ENCODE measurements at places on chromosomes 6 and 20.

DNA sequence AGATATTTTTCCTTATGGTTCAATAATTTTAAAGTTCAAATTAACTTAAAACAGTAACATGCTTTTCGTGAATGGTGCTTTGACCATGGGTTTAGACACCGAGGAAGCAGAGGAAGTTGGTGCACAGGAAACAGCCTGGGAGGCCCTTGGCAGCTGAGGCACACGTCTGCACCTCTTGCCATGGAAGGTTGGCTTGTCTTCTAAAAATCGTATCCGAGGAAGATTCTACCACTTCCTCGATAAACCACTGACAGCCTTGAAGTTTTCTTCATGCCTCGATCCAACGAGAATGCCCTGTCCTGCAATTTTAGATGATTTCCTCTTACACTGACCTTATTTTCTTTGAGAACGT is 12.2 kb downstream of the DLL1 start:
- DNase-seq = no peak

DNA sequence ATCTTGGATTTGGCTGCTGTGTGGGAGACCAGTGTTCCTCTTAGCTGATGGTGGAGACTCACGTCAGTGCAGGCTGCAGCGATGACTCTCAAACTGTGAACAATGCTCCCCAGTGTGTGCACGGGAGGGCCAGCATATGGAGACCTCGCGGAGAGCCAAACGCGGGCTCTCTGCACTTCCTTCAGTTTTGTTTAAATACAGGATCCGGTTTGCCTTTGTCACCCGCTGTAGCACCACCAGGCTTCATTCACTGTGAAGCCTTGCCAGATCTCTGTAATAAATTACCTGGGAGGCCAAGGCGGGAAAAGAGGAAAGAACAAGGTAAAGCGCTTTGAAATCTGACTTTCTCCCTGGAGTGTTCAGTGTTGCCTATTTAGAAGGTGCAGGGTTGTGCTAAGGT is 30.7 kb upstream of the TMEM14A start:
- DNase-seq = peak; percentile 35

DNA sequence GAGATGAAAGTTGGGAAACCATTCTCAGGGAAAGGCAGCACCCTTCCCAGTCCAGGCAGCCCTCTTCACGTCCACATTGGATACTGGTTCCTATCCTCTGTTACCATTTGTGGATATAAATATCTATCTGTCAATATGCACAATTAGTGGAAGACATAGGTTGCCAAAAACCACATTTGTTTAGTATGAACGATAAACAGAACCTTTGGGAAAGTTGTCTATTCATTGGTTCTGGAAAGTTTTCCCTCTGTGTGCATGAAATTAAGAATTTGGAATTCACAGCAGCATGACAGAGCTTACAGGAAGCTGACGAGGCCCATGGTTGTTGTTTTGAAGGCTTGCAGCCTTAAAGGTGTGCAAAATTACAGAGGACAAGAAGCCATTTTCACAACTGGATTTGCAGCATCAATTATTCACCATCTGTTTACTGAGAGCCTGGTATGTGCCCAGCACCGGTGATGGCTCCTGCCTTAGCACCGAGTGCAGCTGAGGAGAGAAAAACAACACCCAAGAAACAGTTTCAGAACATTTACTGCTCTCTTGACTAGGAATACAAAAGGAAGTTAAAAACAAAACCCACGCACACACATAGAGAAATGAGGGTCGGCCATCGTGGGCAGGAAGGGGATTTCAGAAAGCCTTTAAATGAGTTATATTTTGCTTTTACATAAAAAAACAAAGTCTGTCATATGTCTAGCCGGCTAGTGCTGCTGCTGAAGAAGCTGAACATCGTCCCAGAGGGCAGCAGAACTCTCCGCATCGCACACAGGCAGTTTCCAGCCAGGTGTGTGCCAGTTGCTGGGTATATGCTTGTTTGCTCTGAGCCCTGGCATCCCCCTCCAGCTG is 319.6 kb downstream of the FARS2 start:
- no peak for DNase-seq

DNA sequence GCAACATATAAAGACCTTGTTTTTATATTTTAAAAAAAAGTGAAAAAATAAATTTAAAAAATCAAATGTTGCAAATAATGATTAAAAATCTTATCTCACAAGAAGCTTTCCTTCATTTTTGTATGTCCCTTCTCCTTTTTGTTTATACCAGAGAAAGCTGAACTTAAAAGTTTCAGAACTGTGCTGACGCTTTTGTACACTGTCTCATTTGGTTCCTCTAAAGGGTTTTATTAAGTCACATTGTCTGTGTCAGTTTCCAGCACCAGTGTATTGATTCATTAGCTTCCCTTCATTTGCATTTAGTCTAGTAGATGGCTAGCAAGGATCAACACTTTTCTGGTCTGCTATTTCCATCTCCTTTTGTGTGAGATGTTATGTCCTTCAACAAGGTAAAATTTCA is 6.7 kb downstream of the PCED1A start:
- DNase-seq = no peak

- peak; percentile 10 for DNase-seq
Observed at GRCh38 chr20:15836634-15837033, 736.6 kb downstream of the KIF16B start.

GRCh38 chr20:50198180-50198666 is 7.6 kb downstream of the CEBPB start:
- no peak for DNase-seq

- no peak for DNase-seq
Observed at GRCh38 chr6:2949121-2949520, 22.2 kb downstream of the SERPINB6 start.

DNA sequence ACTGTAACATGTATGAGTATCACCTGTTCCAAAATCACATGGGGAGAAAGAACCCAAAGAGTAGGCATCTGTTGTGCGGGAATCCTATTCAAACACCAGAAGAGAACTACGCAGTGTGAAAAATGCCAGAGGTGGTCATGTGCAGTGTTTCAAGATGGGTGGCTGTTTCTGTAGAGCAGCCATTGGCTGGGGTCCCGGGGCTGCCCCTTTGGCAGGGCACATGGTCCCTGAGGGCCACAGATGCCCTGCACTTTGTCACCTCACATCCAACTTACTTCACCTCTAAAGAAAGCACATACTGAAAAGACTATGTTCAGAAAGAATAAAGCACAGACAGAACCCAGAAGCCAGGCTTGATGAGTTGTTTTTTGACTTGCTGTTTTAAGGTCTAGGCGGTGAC is 12.3 kb downstream of the MTCH1 start:
- DNase-seq = no peak

DNA sequence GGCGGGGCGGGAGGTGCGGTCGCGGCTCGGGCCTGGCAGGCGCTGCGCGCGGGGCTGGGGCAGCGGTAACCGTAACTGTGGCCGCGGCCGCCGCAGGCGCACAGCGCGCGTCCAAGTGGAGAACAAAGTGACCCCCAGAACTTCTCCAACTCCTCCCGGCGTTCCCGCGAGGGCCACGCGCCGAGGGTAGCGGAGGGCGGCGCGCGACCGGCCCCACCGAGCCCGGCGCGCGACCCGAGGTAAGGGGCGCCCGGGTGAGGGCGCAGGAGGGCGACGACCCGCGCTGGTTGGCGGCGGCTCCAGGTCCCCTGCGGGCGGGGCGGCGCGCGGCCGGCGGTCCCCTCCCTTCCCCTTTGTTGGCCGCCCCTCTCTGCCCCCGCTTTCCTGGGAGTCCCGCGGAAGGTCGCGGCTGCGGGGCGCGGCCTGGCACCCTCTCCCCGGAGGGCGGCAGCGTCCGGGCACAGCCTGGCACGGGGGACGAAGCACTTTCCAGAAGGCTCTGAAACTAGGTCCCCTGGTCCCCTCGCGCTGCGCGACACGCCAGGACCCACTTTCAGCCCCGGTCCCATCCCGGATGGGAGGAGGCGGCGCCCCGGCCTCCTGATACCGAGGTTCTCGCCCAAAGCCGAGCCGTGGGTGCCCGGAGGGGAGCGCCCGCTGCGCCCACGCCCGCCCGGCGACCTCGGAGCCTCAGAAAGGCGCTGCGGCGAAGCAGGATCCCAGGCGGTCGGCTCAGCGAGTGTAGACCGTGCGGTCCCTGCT is at the start of gene TIAM2:
Gene TIAM2, plus strand, starts transcription at position 62 of the 762 bp plus-strand sequence. CDS start 133,909 bp downstream, outside the sequence.
- peak; percentile 20 for DNase-seq

DNA sequence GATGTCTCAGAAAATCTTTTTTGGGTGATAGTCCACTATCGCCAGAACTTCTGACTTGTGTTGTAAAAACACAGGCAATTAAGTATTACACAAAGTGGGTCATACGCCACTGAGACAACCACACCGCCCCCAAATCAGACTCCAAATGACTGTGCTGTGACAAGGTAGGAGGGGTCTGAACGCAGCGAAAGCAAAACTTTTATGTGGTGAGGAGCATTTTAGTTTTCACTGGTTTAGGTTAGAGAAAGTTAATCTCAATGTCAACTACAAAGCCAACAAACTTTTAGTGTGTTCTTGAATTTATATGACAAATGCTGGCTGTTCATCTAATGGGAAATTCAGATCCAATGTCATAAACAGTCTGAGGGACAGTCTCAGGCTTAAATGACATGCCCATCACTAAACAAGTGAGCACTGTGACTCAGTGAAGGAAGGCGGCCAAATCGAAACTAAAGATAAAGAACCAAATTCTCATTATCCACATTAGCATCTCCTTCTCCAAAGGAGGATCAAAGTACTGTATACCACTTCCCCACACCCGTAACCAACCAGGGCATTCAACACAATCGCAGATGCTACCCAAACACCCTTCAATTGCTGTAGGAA is 186.7 kb downstream of the GJA10 start:
- no peak for DNase-seq

DNA sequence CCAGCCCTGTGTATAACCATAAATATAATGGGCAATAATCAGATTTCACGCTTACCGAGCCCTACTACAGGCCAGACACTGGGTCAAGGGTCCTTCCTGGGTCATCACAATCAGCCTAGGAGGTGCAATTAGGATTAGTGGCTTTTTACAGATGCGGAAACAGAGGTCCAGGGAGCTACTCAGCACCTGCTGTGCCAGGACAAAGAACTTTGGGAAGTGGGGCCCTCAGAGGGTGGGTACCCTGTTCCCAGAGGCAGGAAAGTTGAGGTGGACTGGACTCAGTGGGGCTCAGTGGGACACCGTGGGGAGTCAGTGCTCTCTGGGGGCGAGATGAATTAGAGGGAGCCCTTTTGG is 77.2 kb downstream of the CEBPB start:
- no peak for DNase-seq

DNA sequence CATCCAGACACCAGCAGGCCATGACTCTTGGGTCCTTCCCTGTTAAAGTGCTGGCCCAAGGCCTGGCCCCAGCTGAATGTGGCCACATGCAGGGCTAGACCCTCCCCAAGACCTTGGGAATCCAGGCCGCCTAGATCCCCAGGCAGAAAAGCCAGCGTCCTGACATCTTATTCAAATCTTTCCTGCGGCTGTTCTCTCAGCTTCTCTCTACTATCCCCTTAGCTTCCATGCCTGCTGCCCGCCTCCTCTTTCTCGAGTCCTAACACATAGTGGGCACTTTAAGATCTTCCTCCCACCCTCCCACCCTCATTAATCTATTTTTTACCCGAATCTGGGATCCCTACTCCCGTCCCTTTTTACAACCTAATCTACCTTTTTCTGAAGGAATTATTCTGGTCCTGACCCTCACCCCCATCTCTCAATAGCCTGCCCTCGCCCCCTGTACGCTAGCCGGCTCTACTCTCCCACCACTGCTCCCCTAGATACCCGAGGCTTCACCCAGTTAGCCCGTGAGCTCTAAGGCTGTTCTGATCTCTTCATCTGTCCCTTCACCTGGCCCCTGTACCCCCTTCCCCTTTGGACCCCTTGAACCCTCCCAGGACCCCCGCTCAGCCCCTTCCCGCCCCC is at the start of gene CCHCR1:
Gene CCHCR1, minus strand, starts transcription at position 290 of the 627 bp plus-strand sequence. Its CDS starts 202 bp downstream, at position 88.
- no peak for DNase-seq

DNA sequence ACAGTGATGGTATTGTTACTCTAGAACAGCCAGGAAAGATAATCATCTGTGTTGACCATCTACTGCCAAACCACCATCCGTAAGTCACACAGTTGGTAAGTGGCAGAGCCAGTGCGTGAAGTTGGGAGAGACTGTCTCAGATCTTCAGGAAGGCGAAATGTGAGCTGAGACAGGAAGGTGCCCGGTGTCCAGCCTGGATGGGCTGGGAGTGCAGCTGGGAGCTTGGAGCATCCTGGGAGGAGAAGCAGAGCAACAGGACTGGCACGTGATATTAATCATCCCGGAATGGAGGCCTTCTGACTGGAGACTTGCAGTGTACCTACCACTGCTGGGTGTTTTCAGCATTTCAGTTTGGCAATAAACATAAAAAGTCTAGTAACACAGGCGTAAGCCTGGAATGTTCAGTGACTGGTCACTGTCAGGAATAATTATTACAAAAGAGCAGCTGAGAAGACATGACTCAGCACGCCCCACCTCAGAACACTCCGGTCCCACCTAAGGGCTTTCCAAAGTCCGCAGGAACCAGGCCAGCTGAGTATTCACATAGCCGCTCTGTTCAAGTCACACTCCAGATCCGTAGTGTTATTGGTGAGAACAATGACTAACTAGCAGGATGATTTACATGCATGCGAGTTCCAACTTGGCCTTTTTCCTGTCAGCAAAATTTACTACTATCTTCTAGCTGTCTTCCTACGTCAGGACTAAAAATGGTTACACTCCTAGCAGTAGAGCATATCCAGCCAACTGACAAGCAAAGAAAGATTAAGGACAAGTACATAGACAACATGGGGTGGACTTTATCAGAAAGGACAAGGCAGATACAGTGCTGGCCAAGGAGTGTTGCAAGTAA is 45.1 kb upstream of the PNRC1 start:
- peak; percentile 99 for DNase-seq

DNA sequence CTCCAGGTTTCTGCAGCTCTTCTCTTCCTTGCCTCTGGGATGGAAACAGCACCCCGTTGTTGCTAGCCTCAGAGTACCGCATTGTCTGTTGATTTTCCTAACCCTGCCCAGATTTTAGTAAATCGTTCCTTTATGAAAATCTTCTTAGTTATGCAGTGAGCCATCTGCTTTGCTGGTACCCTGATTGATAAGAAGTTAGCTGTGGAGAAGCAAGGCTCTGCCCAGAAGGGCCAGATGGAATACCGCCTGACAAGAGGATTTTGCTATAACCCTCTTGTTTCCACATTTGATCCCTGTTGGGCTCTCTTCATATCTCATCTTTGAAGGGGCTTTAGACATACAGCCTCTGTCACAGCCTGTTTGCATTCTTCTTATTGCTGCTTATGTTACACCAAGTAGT is 229.0 kb downstream of the CDKAL1 start:
- no peak for DNase-seq

GRCh38 chr6:131250122-131250521 is 114.9 kb downstream of the AKAP7 start:
- DNase-seq = peak; percentile 45

DNA sequence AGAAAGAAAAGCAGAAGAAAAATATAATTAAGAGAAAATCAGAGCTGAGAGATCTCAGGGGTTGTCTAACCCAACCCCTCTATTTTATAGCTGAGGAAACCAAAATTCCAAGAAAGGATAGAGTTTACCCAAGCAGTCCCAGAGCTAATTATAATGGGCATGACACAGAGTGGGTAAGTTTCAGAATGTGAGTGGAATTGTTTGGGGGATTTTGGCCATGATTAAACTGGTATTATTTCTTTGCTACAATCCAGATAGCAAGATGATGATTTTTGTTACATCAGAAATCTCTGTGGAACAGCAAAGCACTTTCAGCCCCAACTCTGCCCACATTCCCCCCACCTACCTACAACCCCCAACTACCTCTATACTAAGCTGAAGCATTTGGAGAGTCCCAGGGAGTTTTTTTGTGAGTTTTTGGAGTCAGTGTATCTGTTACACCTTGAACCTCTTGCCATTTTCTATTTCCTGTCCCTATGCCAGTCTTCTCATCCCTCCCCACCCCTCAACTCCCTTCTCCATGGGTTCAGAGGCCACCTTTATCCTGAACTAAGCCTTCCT is 24.7 kb downstream of the POFUT1 start:
- DNase-seq = no peak
